ENCODE measurements at places on chromosomes 3 and 15. TPM values are rescaled to one million over a fixed set of nuclear protein-coding genes. Genes with fewer than 3 reads are reported as not detected.

HRH1 gene
- 1.4 TPM for polyA plus RNA-seq

PML gene
- polyA plus RNA-seq = 44.1 TPM

KLHL18 gene
- 20.9 TPM for polyA plus RNA-seq

INKA1 gene
- 15.2 TPM for polyA plus RNA-seq

SAXO2 gene
- polyA plus RNA-seq = 0.56 TPM

KLF15 gene
- polyA plus RNA-seq = 3.6 TPM

THAP10 gene
- polyA plus RNA-seq = 4.0 TPM

MED12L gene
- 1.6 TPM for polyA plus RNA-seq

NPAP1 gene
- polyA plus RNA-seq = 0.32 TPM

GRAMD1C gene
- polyA plus RNA-seq = 4.8 TPM

CLCN2 gene
- 22.3 TPM for polyA plus RNA-seq

SLC38A3 gene
- polyA plus RNA-seq = 0.05 TPM

TMEM207 gene
- not detected for polyA plus RNA-seq

NOX5 gene
- polyA plus RNA-seq = 0.29 TPM

Data from adrenal gland (tissue), 19 donors.